NCI-H1105 treated with DMSO at 0.1 percent for 48 hours (cell line): ENCODE measurements at places on chromosomes 16 and 17.

DNA sequence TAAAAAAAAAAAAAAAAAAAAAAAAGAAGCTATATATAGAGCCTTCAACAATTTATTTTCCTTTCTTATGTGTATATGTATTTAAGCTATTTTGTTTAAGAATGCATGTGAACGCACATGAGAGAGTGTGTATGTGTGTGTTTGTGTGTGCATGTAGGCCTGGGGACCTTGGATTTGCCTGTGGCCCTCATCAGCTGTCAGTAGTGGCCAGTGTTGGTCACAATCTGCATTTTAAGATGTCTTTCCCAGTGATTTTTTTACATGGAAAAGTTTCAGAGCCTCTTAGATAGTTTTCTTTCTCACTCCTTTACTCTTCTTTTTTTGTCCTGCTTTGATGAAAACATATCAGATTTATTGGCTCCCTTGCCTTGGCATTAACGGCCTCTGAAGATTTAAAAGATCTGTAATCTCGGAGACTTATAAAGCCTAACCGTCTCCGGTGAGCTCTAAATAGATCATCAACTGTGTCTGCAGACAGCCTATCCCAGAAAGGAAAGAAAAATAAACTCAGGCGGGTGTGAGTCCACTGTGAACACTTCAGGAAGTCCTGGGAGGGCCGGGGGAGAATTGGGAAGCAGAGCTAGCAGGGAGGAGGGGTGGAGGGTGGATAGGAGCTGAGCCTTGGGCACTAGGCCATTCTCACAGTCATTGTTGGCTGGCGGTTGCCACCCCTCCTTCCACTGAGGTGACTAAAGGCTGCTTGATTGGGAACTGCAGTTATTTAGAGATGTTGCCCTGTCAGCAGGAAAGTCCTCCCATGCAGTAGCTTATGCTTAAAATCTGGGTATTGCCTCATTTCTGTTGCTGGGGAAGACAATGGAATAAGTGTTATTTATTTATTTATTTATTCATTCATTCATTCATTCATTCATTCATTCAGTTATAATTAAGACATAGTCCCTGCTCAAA, 86.8 kb downstream of the WWP2 start:
- DNase-seq: no peak

- no peak for DNase-seq
These were observed 36.7 kb downstream of the CCDC182 start for GRCh38 chr17:57708410-57708809.

DNA sequence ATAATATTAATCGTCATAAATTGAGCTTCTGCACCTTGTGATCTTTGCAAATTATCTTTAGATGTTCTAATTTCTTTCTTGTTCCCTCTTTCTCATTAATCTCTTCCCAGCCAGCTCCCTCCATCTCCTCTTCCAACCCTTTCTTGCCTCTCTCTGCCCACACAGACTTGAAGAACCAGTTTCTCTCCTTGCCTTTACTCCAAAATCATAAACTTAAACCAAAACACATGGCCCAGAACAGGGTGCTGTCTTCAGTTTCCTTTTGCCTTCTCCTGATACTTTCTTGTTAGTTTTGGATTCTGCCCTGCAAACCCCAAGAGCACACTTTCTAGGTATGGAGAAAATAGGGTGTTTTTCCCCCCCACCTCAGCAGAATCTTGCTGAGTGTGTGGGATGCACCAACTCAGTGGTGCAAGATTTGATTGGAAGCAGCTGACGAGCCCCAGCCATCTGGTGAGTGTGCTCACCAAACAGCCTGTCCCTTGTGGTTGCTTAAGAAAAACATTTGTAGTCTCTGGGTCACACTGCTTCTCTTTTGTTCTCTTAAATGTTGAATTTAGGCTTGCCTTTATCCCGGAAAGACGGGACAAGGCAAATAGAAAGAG, 175.8 kb upstream of the MAF start:
- DNase-seq: no peak

DNA sequence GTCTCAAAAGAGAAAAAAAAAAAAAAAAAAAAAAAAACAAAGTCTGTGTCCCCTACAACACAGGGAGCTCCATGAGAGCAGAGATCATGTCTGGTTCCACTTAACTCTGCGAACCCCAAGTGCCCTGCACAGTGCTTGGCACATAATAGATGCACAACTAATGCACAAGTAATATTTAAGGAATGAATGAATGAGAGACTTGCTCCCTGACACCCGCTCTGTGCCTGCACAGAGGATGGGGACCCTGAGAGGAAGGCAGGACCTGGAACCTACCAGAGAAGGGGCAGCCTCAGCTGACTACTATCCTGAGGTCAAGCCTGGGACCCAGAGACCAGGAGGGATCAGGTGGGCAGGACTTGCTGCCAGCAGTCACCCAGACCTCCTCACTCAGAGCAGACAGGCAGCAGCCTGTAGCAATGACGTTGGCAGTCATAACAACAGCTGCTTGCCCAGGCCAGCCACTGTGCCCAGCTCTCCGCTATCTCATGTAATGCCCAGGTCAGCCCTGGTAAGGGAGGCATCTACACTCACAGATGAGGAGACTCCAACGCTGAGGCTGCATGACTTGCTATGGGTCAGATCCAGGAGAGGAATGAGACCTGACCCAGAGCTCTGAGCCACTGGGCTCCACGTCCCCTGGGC, 2.9 kb downstream of the MYO15A start:
- no peak for DNase-seq

GRCh38 chr16:25370541-25370940, 112.9 kb upstream of the ZKSCAN2 start:
- DNase-seq: no peak

GRCh38 chr16:78551487-78552085, 452.1 kb downstream of the WWOX start:
- peak; percentile 95 for DNase-seq

- DNase-seq: no peak
These were observed 71.0 kb downstream of the CDRT15 start for GRCh38 chr17:14165616-14166015.

DNA sequence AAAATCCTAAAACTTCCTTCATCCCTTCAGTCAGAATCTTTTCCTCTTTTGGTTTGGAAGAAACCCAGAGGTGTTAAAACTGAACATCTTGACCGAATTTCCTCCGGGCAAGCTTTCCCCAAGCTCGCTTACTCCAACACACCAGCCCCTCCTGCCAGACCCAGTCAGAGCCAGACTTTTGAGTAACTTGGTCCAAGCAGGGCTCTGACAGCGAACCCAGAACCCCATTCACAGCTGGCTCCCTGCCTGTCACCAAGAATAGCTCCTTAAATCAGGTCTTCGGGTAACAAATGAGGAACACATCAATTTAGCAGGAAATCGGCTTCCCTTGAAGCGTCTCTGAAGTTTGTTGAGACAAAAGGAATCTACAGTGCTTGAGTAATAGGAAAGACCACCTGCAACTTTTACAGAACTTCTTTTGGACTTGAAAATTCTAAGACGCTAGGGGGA, 27.3 kb downstream of the GAS7 start:
- DNase-seq: no peak

- no peak for DNase-seq
These were observed 266.7 kb downstream of the ENGASE start for GRCh38 chr17:79341222-79341780.
